Renal pelvis (tissue), 12 donors: ENCODE measurements at places on chromosomes 5 and 9.

- no peak for DNase-seq
Observed at GRCh38 chr5:171625646-171626045, 160.0 kb upstream of the SMIM23 start.

DNA sequence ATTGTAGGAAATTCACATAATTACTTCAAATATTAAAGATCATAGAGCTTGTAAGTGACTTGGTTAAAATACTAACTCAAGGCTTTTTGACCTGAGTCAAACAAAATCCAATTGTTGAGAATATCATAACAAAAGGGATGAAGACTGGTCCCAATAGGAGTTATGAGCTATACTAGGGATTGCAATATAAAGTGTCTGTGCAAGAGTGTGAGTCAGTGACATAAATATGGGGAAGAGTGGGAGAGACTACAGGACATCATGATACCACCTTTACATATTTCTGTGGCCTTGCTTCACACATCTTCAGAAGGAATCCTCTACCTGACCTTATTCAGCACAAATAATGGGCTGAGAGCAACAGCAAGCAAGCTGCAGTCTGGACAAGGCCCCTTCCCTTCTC, 180.9 kb upstream of the SLC24A2 start:
- DNase-seq, result no peak

DNA sequence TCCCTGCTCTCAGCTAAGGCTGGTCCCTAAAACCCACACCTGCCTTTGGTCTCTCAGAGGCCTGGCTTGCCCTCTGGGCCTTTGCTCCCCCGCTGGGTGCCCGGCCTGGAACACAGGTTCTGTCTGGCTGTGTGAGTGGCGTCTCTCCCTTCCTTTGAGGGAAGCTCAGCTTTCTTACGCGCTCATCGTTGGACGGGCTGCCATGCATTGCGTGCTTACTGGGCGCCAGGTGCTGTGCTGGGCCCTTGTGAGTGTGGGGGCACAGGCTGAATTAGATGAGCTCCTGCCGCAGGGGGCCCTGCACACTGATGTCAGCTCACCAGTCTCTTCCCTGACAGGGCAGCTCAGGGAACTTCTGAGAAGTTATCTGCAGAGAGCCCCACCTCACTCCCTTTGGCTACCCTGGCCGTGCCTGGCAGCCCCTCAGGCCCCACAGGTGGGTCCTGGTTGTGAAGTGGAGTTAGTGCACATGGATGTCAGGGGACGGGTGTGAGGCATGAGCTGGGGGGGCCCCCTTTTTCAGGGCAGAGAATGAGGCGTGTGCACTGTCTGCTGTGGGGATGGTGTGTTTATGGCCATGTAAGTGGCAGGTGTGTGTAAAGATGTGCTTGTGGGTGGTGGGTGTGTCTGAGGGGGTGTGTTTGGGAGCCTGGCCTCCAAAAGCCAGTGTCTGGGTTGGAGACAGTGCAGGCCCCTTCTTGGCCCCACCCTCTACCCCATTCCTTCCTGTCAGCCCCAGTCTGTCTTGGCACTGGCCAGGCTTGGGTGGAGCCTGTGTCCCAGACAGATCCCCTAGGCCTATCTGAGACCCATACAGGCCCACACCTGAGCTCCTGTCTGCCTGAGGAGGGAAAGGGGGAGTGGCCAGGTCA, 7.5 kb upstream of the RMND5B start:
- DNase-seq, result no peak

DNA sequence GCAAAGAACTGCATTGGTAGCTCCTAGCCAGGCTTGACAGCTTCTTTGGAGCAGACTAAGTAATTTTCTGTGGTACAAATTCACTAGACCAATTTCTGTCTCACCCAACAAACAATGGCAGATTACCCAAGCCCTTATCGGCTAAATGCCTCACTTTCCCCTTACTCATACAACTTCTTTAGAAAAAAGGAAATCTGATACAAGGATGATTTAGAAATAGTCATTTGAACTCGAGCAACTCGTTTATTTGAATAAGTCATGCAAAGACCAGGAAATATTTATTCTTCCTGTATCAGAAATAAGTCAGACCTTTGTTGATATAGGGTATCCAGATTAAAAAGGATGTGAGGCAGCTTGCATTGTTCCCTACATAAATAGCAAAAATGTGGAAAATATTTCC, 170.4 kb upstream of the CDH6 start:
- no peak for DNase-seq

GRCh38 chr5:151092762-151093161, 11.9 kb upstream of the TNIP1 start:
- no peak for DNase-seq

- DNase-seq, result peak; percentile 76
Observed at GRCh38 chr9:92276331-92277032, 17.0 kb downstream of the IARS1 start.

GRCh38 chr9:9492506-9492905, 1120.3 kb downstream of the PTPRD start:
- DNase-seq, result no peak

GRCh38 chr5:91643797-91644196, 260.7 kb upstream of the ARRDC3 start:
- no peak for DNase-seq

DNA sequence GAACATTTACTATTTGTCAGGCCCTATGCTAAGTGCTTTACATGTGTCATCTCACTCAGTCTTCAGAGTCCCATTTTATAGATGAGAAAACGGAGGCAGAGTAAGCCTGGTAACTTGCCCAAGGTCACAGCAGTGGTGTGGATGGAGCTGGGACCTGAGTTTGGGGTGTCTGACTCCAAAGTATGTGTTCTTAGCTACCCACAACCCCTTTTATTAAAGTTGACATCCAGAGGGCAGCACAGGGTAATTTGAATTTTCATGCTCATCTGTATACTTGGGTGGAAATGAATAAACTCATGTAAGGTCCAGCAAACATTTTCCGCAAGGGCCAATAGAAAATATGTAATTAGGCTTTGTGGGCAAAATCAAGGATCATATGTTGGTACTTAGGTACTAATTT, 93.4 kb upstream of the SLC25A48 start:
- no peak for DNase-seq

- DNase-seq, result no peak
Observed at GRCh38 chr5:128083811-128084227, 253 bp downstream of the SLC12A2 start.

DNA sequence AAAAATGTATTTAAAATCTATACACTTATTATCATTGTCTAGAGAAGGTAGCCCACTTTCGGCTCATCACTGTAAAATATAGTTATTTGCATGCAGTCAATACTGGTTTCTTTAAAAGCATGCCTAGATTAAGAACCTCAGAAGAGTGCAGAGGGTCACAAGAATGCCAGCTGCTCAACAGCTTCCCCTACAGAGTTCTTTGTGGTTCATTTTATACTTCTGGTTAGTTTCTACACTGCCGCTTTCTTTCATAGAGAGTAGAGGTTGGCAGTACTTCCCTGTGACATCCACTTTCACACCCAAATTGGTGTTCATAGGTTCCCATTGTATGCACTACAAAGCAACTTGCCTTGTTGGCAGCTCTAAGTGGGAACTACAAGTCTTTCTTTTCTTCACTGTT, 137.3 kb downstream of the KIAA0825 start:
- DNase-seq, result no peak

- DNase-seq, result no peak
Observed at GRCh38 chr9:124290053-124290591, 32.4 kb downstream of the NEK6 start.

DNA sequence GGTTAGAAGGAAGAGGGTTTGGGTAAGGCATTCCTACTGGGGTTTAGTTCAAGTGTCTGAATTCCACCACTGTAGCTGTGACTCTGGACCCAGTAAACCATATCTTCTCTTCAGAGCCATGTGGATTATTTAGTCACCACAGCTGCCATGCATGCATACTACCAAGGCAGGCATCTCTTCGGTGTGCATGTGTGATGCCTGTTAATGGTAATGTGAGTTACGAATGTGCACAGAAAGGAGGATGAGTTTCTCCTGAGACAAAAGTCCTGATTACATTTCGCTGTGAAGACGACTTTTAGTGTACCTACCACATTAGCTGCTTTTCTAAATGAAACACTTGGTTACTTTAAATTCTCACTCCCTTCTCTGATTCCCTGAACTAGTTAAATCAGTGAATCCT, 9.3 kb downstream of the PBX3 start:
- DNase-seq, result no peak

DNA sequence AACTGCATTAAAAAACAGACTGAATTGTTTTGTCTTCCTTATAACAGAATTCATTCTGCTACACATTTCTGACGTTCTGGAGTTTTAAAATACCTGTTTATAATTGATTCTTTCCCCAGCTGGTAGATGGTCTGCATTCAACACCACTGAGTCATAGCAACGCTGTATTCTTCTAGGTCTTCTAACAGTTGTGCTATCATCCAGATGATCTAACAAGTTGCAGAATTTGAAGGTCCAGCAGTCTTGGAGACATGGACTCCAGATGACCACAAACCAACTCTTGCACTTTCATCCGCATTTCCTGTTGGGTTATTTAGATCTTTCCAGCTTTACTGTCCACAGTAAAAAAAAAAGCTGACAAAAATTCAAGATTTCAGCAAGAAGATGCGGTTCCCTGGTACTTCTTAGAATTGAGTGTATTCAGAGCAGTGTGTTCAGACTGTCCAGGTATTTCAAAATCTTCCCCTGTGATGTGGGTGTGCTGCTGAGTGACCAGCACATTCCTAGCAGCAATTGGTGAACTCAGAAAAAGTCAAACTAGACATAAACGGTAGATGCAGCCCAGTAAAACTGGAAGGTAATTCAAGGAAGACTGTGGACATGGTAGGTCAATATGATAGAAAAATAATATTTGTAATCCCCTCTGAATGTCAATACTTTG, 50.2 kb downstream of the CSNK1A1 start:
- no peak for DNase-seq

DNA sequence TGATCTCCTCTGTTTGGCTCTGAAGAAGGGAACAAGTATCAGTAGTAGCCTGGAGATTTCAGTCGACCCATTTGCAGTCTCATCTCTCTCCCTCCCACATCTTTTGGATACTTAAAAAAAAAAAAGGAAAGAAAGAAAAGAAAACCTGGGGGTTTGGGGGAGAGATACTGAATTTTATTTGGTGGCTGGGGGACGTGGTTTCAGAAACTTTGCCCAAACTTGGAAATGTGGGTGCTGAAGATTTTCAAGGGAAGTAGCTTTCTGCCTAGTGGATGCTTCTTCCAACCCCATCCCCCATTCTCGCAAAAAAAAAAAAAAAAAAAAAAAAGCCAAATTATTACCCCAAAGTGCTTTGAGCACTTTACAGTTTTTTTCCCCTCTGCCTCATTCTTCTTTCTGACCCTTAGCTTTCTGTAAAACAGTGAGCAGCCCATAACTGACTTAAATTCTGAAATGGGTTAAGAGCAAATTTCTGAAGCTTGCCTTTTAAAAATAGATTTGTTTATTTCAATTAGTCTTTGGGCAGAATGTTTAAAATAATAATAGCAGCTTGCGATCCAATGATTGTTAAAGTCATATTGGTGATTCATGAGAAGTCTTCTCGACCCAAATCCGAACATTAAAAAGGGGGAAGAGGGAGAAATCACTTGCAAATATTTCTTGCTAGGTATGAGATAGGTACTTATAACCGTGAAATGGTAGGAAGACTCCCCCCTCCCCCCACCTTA, 894 bp downstream of the FST start:
- no peak for DNase-seq

DNA sequence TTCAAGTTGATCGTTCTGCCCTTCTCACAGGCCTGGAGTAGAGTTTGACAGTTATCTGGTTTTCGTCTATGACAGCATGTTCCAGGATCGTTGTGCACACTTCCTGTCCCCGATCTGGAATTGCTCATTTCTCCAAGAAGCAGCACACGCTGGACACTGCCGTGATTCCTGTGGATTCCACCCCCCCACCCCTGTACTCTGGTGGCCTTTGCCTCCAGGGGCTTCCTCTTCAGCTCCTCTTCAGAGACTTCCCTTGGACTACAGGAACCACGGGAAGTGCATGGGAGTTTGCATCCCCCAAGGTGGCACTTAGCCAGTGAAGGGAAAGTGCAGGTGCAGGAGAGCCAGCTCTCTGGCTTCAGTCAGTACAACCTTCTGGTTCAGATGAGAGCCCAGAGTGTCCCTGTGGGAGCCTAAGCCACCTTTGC, 160.7 kb downstream of the CACNA1B start:
- no peak for DNase-seq

- no peak for DNase-seq
Observed at GRCh38 chr9:130918101-130918825, 20.8 kb downstream of the FIBCD1 start.
